Thoracic aorta (tissue), 2 donors: ENCODE measurements at places on chromosomes 16 and 17.

- peaks cover 16% of the 10 kb centered on the region for H3K4me1 ChIP-seq
- H3K36me3 ChIP-seq, result no peaks in the 10 kb centered on the region
- H3K27ac ChIP-seq, result peak overlapping the region; percentile 48
- no peak for DNase-seq
These were observed 13.1 kb downstream of the CCR7 start for GRCh38 chr17:40551879-40552768.

DNA sequence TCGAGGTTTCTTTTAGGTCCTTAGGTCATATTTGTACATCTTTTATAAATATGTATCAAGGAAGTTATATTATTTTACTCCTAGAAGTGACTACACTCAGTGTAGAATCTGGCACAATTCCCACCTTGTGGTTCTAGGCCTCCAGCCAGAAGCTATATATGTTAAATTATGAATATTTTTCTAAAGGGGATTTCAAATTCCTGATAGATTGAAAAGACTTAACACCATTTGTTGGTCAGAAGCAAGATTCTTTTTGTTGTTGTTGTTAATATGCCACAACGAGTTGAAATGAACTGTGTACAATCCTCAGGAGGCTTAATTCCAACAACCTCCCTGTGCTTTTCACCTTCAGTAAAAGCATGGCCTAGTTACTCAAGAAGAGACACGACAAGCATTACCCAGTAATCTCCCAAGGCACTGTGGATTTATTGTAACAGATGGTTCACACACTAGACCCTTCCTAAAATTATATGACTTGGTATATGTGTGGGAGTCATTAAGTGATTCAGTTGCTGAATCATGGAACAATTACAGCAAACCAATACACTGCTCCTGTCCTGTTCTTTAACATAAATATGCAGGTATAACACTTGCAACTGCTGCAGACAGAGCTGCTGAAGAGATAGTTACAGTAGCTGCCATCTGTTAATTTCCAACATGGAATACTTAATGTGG is 964.4 kb upstream of the GOT2 start:
- no peaks in the 10 kb centered on the region for H3K36me3 ChIP-seq
- H3K27ac ChIP-seq, result no peak overlapping the region
- no peaks in the 10 kb centered on the region for H3K27me3 ChIP-seq
- DNase-seq, result no peak

DNA sequence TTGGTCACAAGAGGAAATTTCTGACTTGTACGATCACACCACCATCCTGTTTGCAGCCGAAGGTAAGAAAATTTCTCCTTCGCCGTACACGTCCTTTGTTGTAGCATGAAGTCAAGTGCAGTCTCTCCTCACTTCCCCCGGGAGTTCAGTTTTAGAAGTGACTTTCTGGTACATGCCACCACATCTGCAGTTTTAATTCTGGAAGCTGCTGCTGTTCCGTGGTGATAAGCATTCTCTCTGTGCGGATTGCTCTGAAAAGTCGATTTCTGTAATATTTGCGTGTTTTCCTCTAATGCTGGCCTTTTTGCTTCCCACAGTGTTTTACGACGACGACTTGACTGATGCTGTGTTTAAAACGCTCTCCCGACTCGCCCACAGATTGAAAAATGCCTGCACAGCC is 20.6 kb downstream of the METTL22 start:
- no peaks in the 10 kb centered on the region for H3K27me3 ChIP-seq
- H3K27ac ChIP-seq, result no peak overlapping the region
- no peak for DNase-seq
- peaks cover 69% of the 10 kb centered on the region for H3K36me3 ChIP-seq
- H3K4me1 ChIP-seq, result no peaks in the 10 kb centered on the region
- H3K4me3 ChIP-seq, result no peak overlapping the region

GRCh38 chr17:45977976-45978626 is 20.9 kb upstream of the STH start:
- no peak for DNase-seq
- no peaks in the 10 kb centered on the region for H3K27me3 ChIP-seq
- no peak overlapping the region for H3K27ac ChIP-seq

DNA sequence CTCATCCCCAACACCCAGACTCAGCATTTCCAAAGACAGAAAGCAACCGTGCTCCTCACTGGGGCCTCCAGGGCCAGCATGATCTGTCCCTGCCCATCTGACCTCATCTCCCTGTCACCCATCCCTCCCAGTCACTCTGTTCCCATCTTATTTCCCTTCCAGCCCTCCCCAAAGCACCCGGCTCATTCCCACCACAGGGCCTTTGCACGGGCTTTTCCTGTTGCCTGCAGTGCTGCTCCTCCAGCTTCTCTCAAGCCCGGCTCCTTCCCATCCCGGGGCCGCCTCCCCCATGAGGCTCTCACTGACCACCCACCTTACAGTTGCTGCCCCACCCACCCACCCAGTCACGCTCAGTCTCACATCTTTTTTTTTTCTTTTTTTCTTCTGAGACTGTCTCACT is 54.8 kb downstream of the RMI2 start:
- no peak overlapping the region for H3K4me3 ChIP-seq
- H3K27ac ChIP-seq, result no peak overlapping the region
- H3K4me1 ChIP-seq, result no peaks in the 10 kb centered on the region
- H3K36me3 ChIP-seq, result no peaks in the 10 kb centered on the region
- DNase-seq, result no peak
- H3K27me3 ChIP-seq, result no peaks in the 10 kb centered on the region

- no peak overlapping the region for H3K27ac ChIP-seq
- no peaks in the 10 kb centered on the region for H3K27me3 ChIP-seq
- H3K4me1 ChIP-seq, result peaks cover 9% of the 10 kb centered on the region
- H3K4me3 ChIP-seq, result peak overlapping the region; percentile 69
- DNase-seq, result no peak
These were observed 14.6 kb upstream of the CNGB1 start for GRCh38 chr16:57985204-57986181.
